ENCODE measurements at places on chromosomes 1 and 21.

DNA sequence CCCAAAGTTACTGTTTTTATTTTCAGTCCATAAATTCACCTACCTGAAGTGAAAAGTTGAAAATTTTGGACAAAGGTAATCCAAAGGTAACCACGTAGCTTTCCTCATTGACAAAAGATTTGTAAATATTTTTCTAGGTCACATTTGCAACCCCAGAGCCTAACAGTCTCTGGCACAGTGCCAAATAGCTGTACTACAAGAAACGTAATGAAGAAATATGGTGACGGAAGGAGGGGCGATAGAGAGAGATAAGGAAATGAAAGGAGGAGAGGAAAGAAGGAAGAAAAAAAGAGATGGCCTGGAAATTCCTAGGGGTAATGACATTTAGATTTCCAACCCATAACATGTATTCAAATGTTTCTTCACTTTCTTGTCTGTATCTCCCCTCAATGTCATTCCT is 159.4 kb downstream of the BARHL2 start:
- DNase-seq = no peak

GRCh38 chr1:107459204-107459904 is 318.5 kb downstream of the NTNG1 start:
- no peak for DNase-seq

GRCh38 chr1:33667386-33668282 is 195.2 kb downstream of the ZSCAN20 start:
- no peak for DNase-seq

- DNase-seq = no peak
Observed at GRCh38 chr1:30125021-30125820, 598.2 kb downstream of the MATN1 start.

DNA sequence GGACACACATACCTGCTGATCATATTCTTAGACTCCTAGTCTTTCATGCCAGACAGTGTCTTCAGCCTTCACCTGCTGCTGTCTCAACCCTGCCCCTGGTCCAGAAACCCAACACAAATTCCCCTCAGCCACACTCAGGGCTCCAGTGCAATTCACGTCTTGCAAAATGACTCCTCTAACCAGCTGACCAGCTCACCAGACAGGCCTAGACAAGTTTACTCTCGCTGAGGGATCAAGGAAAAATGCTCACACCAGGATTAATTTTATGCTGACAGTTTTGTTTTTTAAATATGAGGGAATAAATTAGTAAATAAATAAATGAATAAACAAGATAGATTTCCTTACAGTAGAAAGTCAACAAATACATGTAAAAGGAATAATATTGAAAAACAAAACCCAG is 28.5 kb downstream of the CCDC185 start:
- no peak for DNase-seq

DNA sequence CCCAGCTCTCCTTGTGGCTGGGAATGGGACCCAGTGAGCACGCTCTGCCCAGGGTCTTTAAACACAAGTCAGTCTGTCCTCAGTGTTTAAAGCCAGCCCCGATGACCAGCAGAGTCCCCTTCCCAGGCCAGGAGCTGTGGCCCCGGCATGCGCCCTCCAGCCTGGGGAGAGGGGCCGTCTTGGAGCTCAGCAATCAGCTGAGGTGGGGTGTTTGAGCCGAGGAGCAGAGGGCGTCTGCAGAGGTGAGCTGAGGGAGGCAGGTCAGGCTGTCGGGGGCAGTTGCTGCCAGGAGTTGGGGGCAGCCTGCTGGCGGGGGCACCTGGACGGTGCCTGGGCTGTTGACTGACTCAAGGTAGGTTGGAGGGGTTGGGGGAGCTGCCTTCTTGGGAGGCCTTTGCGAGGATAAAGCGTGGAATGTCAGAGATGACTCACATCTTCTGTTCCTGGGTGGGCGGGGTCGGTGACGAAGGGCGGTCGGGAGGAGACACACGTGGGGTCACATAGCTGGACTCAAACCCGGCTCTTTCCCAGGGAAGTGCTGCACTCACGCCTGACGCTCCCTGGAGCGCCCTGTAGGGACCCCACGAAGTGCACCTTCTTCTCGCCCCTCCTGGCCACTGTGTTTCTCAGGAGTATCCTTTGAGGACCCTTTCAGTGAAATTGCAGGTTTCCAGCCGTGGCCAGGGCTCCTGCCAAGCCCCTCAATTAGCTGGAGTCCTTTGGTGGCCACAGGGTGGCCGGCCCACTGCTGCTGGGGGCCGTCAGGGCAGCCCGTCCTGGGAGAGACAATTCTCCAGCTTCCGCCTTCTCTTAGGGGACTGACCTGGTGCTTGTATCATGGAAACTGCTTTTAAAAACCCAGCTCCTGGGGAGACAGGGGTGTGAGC is 86.2 kb downstream of the SIK1 start:
- DNase-seq = no peak

- no peak for DNase-seq
Observed at GRCh38 chr1:30042438-30043147, 680.8 kb downstream of the MATN1 start.

DNA sequence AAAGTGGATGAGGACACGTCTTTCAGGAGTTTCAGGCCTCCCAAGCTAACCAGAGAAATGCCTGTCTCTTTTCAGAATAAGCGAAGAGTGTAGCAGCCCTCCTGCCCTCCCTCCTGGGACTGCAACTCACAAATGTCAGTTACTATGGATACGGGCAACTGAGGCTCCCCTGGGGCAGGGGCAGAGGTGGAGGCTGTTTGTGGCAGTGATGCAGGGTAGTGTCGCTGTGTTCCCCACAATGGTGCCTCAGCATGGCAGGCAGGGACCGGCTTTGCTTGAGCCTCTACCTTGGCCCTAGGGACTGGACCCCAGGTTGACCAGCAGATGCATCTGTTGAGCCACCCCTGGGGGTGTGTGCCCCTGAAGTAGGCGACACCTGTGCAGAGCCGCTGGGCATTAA is 10.2 kb downstream of the NFASC start:
- DNase-seq = no peak

GRCh38 chr1:25673456-25673855 is 56.9 kb downstream of the MAN1C1 start:
- DNase-seq = no peak

DNA sequence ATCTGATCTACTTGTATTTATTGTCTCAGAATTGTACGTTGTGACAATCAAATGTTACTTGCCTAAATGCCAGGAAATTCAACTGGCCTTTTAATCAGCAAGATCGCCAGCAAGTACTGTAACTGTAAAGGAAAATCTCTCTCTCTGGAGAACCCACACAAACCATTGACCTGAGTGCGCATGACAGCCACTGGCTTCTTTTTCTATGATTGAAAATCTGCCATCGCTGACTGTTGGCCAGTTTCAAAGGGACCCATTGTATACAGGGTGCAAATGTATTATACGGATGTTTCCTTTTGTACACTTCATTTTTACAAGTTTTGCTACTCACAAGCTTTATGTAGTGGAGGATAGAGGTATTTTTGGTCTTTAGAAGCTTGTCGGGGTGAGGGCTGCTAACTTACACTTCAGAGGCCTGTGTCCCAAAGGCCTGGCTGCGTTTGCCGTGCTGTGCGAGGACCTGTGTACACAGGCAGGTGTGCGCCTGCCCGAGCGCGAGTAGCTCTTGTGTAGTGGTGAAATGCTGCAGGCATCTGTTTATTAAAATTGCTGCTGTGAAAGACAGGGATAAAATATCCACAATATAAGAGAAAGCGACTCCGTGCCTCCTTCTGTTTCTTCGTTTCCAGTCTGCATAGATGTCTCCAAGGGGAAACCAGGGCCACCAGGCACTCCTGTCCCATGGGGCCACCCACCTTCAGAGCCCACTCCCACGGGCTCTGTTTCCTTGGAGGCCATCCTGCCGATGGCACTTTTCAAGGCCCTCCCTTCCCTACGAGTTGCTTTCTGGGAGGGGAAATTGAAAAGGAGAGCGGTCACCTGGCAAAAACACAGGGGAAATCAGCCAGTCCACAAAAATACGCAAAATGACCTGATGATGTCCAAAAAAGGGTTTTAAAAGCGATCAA is 25.3 kb upstream of the TRAPPC10 start:
- DNase-seq = no peak

DNA sequence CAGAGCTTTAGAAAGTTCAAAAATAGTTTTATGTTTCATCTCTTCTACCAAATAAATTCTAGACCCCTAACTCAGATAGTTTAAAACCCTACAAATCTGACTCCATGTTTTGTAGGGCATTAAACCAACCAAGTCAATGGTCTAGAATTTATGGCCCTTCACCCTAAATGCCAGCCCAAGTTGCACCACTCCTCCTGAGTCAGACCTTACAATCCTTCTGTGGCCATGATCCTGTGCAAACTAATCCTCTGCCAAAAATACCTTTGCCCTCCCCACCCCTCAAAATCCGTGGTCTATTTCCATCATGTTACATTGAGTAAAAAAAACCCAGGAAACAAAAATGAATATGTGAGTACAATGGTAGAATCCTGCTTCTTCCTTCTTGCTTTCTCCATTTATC is 179.3 kb downstream of the NR5A2 start:
- no peak for DNase-seq

- peak; percentile 47 for DNase-seq
Observed at GRCh38 chr1:9942399-9942938, 722 bp downstream of the LZIC start.

DNA sequence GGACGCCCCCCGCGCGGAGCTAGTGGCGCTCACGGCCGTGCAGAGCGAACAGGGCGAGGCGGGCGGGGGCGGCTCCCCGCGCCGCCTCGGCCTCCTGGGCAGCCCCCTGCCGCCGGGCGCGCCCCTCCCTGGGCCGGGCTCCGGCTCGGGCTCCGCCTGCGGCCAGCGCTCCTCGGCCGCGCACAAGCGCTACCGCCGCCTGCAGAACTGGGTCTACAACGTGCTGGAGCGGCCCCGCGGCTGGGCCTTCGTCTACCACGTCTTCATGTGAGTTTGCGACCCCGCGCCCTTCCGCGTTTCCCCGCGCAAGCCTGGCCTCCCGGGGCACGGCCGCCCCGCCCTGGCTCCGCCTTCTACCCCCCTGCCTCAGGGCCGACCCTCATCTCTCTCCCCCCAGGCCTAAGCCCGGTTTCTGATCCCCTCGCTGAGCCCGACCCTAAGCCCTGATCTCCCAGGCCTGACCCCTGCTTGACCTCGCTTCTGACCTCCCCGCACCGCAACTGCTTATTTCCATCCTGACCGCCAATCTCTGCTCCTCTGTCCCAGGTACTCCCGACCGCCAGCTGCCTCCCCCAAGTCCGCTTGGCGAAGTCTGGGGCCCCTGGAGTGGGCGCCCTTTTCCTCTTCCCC is 669 bp downstream of the KCNQ4 start:
- DNase-seq = no peak

- DNase-seq = no peak
Observed at GRCh38 chr1:175877939-175878737, 134.7 kb upstream of the TNR start.

- no peak for DNase-seq
Observed at GRCh38 chr21:15058854-15059263, 5.9 kb downstream of the NRIP1 start.

- no peak for DNase-seq
Observed at GRCh38 chr21:42107177-42107880, 36.2 kb downstream of the UMODL1 start.

GRCh38 chr1:39508857-39509305 is 17.4 kb downstream of the BMP8A start:
- DNase-seq = no peak

- no peak for DNase-seq
Observed at GRCh38 chr1:204726478-204726877, 40.9 kb upstream of the LRRN2 start.

DNA sequence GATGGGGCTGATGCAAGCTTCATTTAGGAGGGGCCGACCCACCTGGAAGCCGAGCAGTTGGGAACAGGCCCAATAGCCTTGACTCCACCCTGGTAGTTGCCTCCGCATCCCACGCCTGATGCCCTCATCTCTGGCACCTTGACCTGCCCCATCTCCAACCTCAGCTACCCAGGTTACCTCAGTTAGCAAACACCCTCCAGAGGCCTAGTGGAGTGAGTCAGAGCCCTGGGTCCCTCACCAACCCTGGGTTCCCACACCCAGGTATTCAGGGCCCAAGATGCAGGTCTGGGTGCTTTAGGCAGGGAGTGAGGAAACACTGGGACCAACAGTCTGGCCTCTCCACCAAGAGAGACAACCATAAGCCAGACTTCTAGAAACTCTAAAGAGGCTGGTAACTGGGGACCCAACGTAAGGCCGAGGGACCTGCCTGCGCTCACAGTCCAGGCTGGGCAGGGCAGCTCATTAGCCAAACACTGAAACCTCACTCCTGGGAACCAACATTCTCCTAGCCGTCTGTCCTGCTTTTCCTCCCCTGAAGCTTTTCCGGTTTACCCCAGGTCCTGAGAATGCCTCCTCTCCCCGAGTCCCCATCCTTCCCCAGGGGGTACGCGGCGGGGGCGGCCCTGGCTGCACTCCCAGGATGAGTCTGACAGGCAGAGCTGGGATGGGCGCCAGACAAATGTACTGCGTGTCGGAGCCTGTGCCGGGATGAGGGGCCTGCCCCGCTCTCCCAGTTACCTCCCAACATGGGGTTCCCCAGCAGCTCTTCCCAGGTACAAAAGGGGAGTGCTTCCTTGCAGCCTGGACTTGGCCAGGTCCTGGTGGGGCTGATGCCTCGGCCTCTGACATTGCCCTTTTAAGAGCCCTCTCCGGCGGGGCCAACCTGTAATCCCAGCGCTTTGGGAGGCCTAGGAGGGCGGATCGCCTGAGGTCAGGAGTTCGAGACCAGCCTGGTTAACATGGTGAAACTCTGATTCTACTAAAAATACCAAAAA is 8.9 kb upstream of the CELSR2 start:
- DNase-seq = peak; percentile 7

Measured in CD4-positive, alpha-beta T cell treated with Interleukin-2 at 100 ng/mL for 4 hours (primary cell).